ENCODE measurements at places on chromosomes 13 and 19.

- no peak for DNase-seq
Measured at GRCh38 chr13:21055016-21055415, 6.4 kb downstream of the LATS2 start.

GRCh38 chr13:76754414-76754813, 131.8 kb downstream of the KCTD12 start:
- peak; percentile 11 for DNase-seq

DNA sequence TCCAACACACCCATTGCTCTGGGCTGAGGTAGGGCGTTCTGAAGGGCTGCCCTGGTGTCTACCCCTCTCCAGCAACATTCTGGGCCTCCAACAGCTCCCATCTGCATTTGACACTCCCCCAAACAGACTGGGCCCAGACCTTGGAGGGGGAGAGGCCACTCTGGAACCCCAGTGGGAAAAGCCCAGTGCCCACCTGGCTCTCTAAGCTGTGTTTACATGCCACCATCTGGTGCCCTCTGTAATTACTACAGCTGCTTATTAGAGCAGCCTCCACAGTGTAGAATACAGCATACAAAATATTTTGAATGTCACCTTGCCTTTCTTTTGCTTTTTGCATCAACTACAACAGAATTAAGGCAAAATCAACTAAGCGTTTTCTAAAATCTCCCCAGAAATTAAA, 35.8 kb upstream of the TM9SF2 start:
- peak; percentile 38 for DNase-seq

- no peak for DNase-seq
Measured at GRCh38 chr19:3723883-3724282, 15.7 kb downstream of the TJP3 start.

DNA sequence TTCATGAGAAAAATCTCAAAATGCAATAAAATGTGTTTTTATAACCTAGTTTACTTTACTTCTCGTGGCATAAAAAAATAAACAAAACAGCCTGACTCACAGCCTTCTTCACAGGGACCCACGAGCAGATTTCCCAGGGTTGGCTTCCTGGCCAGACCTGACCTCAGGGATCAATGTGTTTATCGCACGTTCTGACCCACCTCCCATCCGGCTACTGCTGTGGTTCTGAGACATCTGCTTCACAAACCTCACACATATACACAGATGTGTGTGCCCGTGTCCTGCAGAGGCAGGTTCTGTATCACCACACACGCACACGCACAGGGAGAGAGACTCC, 118.3 kb downstream of the COL4A2 start:
- peak; percentile 39 for DNase-seq

DNA sequence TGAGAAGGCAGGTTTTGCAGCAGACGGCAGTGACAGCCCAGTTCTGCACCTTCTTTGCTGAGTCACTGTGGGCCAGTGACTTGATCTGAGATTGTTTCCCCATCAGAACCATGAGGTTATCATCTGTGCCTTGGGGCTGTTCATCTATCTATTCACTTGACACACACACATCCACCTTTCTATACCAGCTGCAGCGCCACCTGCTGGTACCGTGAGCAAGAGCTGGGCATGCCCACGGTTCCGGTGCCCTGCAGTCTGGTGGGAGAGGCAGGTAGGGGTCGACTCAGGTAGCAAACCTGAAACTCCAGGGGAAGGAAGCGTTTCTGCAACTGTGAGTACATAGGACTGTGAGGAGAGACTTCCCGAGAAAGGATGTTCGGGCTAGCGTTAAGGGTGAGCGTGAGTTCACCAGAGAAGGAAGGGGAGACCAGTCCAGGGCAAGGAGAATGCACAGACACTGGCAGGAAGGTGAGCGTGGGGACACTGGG, 7.5 kb upstream of the LIN7B start:
- DNase-seq, result peak; percentile 76

DNA sequence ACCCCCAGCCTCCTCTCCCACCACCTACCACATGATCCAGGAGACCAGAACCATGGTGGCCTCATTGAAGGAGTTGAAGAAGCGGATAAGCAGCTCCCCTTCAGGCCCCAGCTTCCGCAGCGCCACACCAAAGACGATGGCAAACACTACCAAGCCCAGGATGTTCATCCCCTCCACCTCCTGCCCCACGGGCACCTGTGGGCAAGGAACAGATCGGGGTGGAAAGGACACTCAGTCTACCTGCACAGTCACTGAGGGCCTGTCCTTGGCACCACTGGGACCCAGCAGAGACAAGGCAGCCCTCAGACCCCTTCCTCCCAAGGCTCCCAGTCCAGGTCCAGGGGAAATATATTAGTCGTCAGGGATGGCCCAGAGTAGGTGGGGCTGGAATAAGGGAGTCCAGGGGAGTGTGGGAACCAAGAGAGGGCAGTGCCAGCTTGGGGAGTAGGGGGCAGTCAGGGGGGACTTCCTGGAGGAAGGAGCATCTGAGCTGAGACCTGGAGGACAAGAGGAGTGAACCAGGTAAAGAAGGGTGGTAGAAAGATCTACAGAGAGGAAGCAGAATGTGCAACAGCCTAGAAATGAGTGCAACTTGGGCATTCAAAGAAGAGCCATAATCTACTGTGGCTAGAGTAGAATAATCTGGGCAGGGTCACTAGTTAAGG, 5.9 kb downstream of the SLC1A5 start:
- DNase-seq, result no peak

DNA sequence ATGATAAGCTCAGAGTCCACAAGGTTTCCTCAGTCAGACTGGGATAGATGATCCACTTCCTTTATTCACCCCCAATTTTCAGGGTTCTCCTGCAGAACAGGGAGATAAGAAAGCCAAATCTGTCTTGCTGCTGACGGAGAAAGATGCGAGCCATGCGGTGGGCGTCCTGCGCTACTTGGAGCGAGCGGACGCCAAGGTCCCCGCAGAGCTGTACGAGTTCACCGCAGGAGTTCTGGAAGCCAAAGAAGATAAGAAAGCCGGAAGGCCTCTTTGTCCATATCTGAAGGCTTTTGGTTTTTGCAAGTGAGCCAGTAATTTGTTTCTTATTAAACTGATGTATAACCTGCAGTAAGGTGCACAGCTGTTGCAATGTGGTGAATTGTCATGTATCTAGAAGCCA, 66.7 kb downstream of the SLC7A9 start:
- no peak for DNase-seq

All from common myeloid progenitor, CD34-positive (primary cell).